Cortex of kidney (tissue), 1 donor: ENCODE measurements at places on chromosomes 4 and X.

GRCh38 chr4:127809173-127809800 lies 27.2 kb downstream of the HSPA4L start:
- DNase-seq: no peak

DNA sequence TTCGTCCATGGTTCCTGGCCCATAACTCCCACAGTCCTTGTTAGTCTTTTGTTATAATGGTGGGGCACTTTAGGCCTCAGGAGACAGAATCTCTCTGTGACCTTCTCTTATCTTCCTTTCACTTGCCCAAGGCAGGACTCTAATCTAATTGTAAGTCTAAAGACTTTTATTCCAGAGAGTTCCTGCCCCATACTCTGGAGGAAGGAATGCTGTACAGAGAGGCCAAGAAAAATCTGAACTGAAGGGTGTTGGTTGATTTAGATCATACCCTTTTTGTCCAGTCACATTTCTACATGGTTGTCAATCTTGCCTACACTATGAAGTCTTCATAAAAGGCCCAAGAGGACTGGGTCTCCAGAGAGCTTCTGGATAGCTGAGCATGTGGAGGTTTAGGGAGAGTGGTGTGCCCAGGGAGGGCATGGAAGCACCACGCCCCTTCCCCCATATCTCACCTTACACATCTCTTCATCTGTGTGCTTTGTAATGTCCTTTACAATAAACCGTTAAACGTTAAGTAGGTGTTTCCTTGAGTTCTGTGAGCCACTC lies 84.5 kb downstream of the AFF1 start:
- DNase-seq: no peak

DNA sequence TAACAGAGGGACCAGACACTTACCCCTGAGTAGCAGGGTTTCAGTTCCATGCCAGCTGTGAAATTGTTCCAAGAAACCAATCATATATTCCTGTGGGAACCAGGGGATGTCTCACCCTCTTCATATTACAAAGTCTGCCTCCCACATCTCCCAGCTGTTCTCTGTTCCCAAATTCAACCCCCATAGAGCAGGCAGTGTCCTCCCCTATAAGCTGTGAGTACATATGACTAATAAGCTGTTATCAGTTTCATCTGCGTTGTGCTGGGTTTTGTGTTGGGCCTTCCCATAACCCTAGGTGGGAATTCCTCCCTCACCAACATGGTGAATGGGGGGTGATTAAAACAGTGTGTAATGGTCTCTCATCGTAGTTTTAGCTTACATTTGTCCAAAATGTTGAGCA lies 41.0 kb downstream of the CEP44 start:
- DNase-seq: no peak

DNA sequence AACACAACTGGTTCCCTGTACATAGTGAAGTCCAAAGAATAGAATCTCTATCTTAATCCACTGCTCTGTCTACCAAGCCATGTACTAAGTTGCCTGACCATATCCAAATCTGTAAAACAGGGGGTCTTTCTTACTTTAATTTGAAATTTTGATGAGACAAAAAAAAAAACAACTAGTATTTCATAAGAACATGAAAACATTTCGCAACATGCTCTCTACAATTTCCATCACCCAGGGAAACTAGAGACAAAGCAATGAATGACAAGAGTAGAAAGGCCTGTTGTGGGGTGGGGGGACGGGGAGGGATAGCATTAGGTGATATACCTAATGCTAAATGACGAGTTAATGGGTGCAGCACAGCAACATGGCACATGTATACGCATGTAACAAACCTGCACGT lies 279.9 kb downstream of the PPP3CA start:
- DNase-seq: no peak

GRCh38 chr4:89837993-89838390 lies 1.0 kb upstream of the SNCA start:
- no peak for DNase-seq

- no peak for DNase-seq
Measured at GRCh38 chr4:150218447-150218846, 140.2 kb downstream of the DCLK2 start.

DNA sequence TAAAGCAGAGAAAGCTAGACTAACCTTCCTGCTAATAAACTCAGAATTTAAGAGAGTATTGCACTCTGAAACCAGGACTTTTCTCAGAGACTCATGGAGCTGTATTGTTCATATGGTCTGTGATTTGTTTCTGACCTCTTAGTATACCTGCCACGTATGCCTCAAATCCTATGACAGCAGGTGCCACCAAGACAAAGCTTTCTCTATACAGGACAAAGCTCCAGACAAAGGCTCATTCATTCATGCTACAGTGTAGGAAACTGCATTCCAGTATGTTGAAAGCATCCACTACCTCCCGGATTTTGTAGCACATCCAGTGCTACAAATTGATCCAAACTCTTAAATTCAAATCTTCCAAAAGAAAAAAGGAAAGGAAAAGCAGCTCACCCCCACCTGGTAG lies 178.3 kb downstream of the CHIC2 start:
- no peak for DNase-seq

DNA sequence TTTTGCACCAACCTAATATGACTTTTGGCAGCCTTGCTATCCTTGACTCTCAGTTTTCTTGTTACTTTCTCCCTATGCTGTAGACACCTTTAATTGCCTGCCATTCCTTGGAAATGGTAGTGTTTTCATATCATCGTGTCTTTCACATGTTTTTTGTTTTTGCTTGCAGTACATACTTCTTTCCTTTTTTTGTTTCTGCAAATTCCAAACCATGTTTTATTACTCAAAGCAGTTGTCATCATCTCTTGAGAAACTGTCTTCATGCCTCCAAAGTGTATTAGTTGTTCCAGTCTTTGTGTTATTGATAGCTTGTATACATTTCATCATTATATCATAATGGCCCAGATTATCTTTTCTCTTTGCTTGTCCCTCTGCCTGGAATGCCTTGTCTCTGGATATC lies 57.1 kb downstream of the PDLIM5 start:
- no peak for DNase-seq

DNA sequence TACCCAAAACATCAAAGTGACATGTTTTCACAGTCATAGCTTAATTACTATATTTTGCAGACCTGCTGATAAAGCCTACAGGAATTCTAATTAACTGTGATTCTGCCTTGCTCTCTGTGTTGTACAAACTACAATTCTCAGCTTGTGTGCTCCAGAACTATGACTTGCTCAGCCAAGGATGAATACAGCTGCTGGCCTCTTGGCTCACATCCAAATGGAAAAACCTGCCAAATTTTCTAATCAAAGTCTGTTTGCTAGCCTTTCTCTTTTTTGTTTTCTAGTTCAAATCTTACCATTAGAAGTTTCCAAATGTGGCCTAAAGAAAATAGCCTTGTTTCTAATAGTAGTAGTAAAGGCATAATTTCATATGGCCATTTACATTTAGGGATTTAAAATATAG lies 1176.8 kb downstream of the FAM133A start:
- DNase-seq: no peak

GRCh38 chr4:47359891-47360290 lies 103.6 kb downstream of the COMMD8 start:
- DNase-seq: no peak

DNA sequence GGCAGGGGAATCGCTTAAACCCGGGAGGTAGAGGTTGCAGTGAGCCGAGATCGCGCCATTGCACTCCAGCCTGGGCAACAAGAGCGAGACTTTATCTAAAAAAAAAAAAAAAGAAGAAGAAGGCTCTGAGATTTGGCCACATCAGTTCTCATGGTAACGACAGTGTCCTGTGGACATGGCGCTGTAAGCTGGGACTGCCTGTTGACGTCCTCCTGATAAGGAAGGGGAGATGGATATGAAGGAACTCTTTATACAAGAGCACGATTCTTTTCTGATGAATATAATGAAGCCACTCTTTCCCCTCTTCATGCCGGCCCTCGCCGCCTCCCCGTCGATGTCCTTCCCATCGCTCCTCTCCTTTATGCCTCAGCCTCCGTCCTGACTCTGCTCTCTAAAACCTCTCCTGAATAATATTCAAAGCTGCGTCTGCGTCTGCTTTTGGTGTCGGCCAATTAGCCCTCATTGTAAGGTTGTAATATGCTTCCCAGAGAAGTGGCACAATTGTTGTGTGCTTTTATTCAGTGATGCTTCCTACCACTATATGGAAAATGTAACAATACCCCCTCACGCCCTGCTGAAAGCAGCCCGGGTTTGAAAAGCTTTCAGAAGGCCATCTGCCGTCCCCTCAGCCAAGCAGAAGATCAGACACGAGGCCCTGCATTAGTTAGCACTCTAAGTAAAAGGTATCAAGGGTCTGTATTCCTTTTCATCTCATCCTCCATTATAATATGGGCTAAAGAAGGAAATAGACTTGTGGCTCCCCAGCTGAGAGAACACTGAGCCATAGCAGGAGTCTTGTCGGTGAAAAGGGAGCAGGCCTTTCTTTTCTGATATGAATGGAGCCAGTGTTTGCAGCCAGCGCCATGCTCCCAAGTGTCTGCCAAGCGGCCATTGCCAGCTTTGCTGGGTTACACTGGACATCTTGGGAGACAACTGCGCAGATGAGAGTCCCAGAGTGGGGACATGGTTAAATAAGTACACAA lies 22.1 kb upstream of the SCOC start:
- no peak for DNase-seq

DNA sequence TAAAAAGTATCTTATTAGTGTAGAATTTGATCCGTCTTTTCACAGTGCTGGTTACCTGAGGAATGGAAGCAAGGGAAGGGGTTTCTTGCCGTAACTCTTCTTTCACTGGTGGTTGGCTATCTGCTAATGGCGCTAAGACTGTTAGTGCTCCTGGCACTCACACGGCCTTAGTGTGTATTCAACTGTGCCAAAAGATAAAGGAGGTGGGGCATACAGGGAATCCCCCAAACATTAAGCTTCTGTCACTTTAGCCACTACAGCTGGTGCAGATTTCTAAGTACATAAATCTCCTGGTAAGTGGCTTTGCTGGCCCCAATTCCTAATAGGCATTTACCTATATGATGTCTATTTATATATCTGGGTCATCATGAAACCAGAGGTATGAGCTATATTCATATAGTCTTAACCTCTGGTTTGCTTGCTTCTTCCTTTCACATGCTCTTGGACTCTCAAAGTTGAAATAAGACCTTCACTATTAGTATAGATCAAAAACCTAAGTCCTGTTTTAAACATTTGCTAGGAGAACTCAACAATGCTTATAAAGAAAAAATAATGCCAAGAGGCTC lies 95.1 kb downstream of the TSPAN7 start:
- DNase-seq: no peak

- no peak for DNase-seq
Measured at GRCh38 chr4:134298313-134298712, 96.7 kb upstream of the PABPC4L start.

DNA sequence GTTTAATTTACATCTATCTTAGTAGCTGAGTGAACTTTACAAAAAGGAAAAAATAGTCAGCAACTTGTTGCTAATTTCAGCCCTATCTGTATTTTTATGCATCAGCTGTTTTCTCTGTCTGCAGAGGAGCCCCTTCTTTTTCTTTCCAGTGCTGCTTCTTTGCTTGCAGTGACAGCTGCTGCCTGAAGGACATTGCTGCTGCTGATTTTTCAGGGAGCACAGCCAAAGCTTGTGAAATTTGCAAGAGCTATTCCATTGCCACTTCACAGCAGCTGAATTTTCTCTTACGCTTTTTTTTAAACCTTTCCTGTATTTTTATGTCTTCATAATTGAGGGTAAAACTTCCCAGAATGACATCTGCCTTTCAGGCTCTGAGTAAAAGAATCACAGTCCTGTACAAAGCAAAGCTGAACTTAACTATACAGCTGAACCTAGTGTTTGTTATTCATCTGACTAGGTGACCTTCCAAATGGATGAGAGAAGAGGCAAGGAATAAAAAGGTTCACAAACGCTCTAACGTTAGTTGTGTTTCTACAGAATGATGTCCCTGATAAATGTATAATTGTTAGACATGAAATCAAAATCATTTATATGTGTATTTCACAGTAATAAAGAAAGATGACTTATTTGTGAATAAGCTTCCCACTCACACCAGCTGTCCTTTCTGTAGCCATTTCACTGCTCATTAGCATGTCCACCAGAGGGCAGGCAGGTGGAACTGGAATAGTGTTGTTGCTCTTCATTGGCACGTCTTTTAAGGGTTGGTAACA lies 541.4 kb downstream of the ADGRL3 start:
- no peak for DNase-seq

DNA sequence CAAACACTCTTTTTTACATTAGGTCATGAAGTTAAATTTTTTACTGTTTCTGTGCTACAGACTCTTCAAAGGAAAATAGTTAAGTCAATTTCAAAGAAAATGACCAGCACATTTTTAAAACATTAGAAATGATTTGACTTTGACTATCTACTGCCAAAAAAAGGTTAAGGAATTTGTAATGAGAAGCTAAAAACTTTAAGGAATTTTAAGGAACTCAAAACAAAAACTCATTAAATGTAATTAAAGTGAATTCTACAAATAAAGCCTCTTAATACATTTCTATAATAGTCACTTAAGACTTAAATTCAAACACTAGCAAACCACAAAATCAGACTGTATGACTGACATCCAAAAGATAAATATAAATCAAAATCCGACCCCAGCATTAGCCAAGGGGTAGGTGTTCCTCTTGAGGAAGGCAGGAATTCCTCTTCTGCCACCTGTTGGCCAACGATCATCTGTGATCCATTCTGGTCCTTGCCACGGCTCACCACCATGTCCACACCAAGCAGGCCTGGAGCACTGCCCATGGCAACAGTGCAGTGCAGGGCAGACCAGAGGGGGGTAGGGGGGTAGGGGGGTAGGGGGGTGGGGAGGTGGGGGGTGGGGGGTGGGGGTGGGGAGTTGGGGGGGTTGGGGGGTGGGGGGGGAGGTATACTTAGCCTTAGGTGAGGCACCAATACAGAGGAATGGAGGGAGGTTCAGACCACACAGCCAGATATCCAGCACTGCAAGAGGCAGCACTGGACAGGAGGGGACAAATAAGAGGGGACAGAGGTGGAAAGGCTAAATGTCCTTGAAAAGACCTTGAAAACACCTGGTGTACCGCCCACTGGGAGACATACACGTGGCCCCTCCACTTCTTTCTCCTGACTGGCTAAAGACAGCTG lies 287.4 kb downstream of the CHIC1 start:
- DNase-seq: no peak

DNA sequence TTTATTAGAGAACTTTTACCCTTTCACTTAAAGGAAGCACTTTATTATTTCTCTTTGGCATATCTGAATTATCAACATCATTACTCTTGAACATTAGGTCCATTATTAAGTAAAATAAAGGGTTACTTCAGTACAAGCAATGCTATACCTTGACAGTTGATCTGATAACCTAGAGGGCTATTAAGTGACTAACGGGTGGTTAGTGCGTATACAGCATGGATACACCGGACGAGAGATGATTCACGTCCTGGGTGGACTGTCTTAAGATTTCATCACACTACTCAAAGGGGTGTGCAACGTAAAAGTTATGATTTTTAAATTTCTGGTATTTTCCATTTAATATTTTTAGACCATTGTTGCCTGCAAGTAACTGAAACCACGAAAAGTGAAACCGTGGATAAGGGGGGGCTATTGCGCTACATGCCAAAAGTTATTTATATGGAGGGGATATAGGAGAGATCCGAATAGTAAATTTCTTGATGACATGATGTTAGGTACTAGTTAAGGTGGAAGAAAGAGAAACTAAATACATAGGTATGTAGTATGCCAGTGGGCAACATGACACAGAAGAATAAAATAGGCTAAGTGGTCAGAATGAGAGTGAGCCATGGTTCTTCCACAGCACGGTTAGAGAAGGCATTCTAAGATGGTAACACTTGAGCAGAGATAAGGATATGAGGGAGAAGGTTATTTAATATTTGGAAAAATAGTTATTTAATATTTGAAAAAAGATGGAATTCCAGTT lies 230.8 kb upstream of the ANKRD50 start:
- no peak for DNase-seq

- no peak for DNase-seq
Measured at GRCh38 chrX:70444326-70444945, at the start of gene DLG3. TSS of gene DLG3 (plus strand) at chrX:70444835. CDS start at chrX:70445202, 367 bp downstream.
